Hippocampal formation (tissue), 2 donors: ENCODE measurements at places on chromosomes 7 and 10.

DNA sequence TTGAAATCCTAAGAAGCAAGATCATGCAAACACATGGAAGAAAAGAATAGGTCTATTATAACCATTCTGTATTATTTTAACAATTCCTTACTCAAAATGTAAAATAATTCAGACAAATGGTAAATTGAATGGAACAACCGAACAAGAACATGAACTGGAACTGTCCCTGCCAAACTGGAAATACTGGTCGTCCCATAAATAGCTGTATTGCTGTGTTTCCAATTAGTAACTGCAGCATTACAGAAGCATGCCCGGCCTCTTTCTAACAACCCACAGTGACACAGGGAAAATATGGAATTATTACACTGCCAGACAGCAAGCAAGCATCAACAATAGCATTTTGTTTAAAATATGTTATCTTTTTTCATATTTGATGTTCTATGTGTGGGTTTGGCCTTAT, 1138.5 kb upstream of the PHF14 start:
- no peak for DNase-seq

DNA sequence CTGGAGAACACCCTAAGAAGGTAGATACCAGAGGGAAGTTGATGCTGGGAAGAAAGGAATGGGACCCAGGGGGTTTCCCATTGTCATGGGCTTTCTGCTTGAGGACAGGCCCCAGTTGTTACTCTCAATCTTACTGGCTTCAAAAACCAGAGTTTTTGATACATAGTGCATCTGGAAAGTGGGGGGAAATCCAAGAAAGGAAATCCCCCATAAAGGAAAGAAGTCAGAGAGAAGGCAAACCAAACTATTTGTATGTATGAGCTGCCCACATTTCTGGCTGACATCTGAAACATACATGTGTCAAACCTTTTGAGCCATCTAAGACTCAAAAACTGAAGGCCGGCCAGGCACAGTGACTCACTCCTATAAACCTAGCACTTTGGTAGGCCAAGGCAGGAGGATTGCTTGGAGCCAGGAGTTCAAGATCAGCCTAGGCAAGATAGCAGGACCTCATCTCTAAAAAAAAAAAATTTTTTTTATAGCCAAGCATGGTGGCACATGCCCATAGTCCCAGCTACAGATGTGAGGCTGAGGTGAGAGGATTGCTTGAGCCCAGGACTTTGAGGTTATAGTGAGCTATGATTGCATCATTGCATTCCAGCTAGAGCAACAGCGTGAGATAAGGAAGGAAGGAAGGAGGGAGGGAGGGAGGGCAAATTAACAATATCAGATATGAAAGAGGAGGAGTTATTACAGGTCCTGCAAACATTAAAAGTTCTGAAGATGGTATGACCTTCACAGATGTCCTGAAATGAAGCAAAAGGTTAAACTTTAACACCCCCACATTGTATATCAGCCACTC, 6.7 kb upstream of the COA1 start:
- DNase-seq, result no peak

- DNase-seq, result no peak
These were observed 21.6 kb downstream of the SFTPD start for GRCh38 chr10:79927111-79927828.

GRCh38 chr7:33038639-33039038, 23.9 kb downstream of the NT5C3A start:
- no peak for DNase-seq

DNA sequence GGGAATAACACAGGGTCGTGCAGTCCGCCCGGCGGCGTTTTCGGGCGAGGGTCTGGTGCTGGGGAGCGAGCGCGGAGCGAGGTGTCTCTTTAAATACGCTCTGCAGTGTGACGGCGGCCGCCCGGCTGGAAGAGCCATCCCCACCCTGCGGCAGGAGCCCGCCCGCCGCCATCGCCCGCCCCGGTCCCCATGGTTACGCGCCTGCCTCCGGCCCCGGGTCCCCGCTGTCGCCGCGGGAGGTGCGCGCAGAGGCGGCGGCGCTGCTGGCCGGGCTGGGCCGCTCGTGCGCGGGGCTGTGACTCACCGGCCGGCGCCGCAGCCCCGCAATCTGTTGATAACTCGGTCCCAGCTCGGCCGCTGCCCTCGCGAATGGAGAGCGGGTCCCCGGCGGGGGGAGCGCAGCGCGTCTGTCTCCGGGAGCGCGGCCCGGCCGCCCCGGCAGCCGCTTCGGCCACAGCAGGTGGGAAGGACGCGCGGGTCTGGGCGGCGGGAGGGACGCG, at the start of gene ADGRA1:
Gene ADGRA1, plus strand, starts transcription at position 246 of the 500 bp plus-strand sequence. CDS start 986 bp downstream, outside the sequence.
- DNase-seq, result peak; percentile 19

- DNase-seq, result no peak
These were observed 18.1 kb upstream of the ITGB8 start for GRCh38 chr7:20312562-20312961.

- DNase-seq, result no peak
These were observed 92.5 kb upstream of the IKZF1 start for GRCh38 chr7:50212016-50212325.

- DNase-seq, result no peak
These were observed 217.6 kb upstream of the SEMA3E start for GRCh38 chr7:83866582-83866981.

- DNase-seq, result no peak
These were observed 19.2 kb downstream of the PSAP start for GRCh38 chr10:71831646-71832552.

DNA sequence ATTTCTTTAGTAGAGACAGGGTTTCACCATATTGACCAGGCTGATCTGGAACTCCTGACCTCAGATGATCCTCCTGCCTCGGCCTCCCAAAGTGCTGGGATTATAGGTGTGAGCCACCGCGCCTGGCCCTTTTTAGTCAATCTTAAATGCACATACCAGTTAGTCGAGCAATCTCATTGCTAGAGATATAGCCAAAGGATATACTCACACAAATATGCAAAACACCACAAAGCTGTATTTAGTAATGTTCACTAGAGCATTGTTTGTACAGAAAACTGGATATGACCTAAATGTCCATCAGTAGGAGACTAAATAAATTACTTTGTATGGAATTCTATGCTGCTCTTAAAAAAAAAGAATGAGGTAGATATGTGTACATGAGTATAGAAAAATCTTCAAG, 24.5 kb upstream of the IL6 start:
- no peak for DNase-seq

- no peak for DNase-seq
These were observed 122.9 kb upstream of the RET start for GRCh38 chr10:42953684-42954674.

DNA sequence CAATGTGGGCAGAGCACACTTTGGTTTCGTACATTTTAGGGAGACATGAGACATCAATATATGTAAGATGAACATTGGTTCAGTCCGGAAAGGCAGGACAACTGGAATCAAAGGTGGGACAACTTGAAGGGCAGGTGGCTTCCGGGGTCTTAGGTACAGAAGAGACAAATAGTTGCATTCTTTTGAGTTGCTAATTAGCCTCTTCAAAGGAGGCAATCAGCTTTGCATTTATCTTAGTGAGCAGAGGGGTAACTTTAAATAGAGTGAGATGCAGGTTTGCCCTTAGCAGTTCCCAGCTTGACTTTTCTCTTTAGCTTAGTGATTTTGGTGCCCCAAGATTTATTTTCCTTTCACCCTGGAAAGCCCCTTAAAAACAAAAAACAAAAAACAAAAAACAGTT, 21.3 kb downstream of the ZNF487 start:
- no peak for DNase-seq

- DNase-seq, result no peak
These were observed at the start of gene KLF6 for GRCh38 chr10:3784510-3785250. Gene KLF6 (minus strand): TSS chr10:3785209. CDS start chr10:3785014, 195 bp downstream.

DNA sequence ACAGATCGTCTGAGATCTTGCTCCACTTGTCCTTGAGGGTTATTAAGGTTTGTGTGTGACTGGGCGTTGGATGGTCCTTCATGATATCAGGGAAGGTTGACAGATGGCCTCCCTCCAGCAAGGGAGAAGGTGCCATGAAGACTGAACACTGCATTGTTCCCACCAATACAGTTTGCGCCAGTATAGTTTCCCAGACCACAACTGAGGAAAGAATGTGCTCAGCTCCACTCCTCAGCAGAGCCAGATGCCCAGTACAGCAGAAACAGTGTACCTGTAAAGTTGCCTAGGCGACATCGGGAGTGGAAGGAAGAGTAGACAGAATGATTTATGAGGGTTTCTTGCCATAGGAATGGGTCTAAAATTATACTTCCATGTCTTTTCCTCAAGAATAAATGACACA, 137.5 kb downstream of the ST7 start:
- DNase-seq, result no peak

GRCh38 chr10:25175527-25176420, 973 bp downstream of the GPR158 start:
- no peak for DNase-seq

DNA sequence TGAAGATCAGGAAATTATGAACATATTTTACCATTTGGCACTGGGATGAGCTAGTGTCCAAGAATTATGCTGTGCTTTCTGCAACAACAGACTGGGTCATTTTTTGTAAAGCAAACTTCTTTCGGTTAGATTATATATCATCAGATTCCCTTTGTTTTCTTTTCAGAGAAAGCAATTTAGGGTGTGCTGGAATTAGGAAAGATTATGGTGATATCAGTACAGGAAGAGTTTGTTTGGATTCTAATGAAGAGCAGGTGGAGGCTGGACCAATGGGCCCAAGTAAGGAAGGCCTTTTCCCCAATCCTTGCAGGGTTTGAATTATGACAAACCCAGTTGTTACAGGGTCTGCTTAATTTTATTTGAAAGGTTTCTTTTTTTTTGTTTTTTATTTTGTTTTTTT, 1092.8 kb downstream of the KCNMA1 start:
- DNase-seq, result no peak

GRCh38 chr10:75612904-75613684, 181.7 kb downstream of the LRMDA start:
- DNase-seq, result peak; percentile 47

GRCh38 chr10:59967079-59967478, 60.7 kb upstream of the CCDC6 start:
- DNase-seq, result no peak

DNA sequence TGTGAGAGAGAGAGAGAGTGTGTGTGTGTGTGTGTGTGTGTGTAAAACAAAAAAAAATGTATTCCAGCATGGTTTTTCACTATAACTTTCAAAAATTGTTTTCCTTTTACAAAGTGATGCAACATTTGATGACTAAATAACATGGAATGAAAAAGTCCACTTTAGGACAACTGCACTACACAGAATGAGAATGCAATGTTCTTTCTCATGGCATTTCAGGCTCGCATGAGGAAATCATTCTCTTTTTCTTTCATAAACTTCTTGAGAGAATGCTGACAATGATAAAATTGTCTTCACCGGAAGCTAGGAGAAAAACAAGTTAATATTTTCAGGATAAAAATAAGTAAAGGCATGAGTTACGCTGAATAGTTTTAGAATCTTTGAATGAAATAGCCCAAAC, 53.7 kb downstream of the SLC16A12 start:
- DNase-seq, result no peak

DNA sequence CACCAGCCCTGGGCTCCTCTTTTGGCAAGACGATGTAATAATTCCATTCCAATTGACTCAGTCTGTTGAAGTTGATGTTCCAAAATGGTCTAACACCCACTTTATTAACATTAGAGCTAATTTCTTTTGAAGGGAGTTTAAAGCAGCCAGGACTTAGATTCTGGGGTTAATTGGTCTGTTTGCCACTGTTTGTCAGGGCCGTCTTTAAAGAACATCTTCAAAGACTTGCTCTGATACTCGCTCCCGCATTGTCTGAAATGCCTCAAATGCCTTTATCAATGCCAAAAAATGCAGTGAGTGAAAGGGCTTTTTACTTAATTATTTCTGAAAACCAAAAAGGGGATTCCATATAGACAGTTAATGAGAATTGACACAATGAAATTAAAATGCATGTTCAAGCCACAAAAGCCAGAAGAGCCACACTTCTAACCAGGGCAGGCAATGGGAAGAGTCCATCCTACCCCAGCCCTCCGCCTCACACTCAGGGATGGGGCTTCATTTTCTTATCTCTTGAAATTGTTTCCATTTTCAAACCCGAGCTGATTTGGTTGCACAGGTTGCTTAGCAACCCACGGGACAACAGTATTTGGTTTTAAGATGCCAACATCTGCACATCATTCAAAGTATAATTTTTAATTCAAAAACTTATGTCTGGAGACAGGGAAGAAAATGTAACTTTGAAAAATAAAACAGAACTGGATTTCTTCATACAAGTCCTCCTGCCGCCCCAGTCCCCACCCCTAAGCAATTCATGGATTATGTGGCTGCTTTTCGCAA, 163.0 kb downstream of the FGFR2 start:
- no peak for DNase-seq

DNA sequence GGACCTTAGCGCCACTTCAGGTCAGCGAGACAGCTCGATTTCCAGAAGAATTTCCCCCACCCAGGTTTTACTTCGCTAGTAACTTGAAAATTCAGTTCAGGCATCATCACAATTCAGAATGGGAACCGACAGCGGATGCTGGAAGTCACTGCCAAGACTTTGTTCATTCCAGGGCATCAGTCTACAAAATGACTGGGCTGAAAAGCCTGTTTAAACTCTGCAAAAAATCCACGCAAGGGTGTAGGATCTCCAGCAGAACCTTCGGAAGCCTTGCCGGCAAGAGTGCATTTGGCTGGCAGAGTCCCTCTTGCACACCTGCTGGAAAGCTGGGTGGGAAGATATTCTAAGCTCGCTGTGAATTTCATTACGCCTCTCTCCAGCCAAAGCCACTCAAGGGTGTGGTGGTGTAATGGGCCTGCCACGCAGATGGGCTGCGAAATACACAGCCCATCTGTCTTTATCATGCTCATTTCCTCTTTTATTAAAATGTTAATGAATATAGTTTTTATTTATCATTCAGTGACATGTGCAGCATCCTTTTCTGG, 672.0 kb upstream of the FOXK1 start:
- no peak for DNase-seq

- no peak for DNase-seq
These were observed 66.5 kb downstream of the CTNNA3 start for GRCh38 chr10:67629461-67629971.

DNA sequence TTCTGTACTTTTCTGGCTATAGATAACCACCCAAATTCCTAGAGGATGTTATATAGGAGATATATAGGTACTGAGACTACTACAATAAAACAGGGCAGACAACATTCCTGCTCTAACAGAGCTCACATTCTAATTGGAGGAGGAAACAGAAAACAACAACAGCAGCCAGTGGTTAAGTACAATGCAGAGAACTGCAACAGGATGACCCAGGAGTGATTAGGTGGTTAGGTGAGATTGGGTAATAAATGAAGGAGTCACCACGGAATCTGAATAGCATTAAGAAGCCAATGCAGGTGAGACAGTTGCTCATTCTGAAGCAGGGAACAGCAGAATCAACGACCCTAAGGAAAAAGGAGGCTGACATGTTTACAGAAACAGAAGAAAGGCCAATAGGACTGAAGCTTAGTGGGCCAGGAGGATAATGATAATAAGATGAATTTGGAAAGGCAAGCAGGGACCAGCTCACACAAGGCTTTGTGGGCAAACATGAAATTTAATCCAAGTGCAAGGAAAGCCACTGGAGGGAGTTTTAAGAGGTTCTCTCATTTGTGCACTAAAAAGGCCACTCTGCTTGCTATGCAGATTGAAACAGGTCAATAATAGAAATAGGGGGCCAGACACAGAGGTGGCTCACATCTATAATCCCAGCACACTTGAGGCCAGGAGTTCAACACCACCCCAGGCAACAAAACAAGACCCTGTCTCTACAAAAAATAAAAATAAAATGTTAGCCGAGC, 16.9 kb upstream of the REEP3 start:
- no peak for DNase-seq
